ENCODE measurements at places on chromosomes 11 and 22.

DNA sequence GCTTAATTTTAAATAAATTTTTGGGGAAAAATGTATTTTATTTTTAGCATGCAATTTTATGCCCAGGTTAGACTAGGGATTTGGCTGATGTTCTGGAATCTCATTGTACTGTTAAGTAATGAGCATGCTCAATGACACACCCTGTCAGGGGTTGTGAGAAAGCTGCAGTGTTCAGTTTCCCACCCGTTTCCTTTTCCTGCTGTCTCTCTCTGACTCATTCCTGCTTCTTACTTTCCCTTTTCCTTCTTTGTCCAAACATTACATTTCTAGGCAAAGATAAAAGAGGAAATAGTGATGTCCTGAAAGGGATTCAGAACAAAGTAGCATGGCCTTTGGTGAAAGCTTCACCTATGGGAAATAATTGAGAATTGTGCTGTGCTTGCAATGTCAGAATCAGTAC lies 22.7 kb downstream of the OOSP3 start:
- no peak for DNase-seq

DNA sequence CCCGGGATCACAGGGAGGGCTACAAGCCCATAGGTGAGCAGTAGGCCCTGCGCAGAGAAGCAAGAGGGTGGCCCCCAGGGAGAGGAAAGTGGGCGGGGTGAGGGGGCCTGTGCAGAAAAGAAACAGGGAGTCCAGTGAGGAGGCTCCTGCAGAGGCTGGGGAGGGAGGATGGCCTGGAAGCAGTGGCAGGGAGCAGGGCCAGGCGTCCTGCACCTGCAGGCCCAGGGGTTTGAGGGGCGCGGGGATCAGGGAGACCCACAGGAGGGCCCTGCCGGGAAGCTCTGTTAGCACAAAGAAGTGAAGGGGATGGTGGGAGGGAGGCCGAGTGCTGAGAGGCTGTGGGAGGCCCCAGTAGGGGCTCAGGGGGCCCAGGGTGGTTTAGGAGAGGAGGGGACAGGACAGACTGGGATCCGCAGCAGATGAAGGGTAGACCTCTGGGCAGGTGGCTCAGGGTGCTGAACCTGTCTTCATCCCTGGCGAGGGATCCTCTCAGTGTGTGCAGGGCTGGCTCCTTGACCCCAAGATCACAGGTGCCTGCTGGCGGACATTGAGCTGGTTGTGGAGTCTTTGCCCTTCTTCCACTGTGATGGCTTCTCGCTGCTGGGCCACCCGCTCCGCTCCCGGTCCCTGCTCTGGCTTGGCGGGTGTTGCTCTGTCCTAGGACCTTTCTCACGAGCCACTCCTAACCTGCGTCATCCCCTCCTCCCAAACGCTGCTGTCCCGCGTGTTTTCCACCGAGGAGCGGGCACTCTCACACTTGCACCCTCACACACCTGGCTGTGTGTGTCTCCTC lies 31.8 kb upstream of the CELSR1 start:
- no peak for DNase-seq

DNA sequence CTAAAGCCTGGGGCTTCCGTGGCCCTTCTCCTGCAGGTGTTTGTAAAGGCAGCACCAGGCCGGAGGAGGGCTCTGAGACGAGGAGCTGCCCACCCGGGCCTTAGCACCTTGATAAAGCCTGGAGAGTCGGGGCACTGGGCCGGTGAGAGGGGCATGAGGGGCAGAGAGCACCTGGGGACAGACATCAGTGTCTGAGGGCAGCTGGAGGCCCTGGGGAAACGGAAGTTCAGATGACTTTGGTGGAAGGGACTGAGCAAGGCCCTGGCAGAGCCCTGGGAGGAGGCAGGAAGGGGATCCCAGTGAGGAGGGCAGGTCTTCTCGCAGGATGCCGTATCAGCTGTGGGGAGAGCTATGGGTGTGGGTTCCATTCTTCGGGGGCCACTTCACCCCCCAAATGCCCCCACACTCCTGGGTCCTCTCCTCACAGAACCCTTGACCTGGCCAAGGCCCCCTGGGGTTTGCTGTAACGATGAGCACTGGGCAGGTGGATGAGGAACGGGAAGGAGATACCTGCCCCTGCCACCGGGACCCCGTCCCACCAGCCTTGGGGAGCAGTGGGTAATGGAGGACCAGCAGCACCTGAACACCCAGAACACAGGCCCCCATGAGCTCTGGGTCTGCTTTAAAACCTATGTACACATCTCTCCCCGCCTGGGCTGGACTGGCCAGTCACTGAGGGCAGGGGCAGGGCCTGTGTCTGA lies 7.4 kb downstream of the C1QTNF6 start:
- DNase-seq = no peak

DNA sequence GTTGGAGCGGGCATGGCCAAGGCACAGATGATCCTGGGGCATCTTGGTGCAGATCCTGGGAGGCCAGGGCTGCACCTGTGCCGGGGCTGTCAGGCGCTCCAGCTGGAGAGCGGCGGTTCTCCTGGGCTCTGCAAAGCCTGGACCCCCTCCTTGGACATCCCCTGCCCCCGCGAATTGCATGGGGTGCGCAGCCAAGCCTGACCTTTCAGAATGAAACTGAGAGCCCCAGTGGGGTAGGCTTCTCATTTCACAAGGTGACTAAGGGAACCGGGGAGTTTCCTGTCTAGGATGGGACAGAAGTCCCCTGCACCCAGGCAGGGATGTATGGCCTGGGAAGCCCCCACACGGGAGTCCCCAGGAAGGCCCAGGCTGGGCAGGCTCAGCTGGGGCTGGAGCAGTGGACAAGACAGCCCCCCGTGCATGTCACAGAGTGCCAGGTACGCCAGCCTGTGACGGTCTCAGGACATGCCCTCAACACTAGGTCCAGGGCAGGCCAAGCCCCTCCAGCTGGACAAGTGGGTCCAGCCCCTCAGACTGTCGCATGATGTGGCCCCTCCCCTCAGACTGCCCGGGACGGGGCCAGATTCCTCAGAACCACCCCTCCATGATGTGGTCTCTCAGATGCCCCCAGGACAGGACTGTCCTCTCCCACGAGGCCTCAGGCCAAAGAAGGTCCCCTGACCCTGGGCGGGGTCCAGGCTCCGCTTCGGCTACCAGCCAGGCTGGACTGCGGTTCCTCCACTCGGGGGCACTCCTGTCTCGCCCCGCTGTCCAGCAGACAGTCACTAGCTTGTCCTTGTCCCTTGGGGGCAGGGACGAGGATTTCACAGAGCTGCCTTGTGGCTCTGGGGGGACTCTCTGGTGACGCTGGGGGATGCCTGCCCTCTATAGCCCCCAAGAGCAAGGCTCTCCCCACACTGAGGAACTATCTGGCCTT lies 2.3 kb downstream of the LSP1 start:
- DNase-seq = no peak

DNA sequence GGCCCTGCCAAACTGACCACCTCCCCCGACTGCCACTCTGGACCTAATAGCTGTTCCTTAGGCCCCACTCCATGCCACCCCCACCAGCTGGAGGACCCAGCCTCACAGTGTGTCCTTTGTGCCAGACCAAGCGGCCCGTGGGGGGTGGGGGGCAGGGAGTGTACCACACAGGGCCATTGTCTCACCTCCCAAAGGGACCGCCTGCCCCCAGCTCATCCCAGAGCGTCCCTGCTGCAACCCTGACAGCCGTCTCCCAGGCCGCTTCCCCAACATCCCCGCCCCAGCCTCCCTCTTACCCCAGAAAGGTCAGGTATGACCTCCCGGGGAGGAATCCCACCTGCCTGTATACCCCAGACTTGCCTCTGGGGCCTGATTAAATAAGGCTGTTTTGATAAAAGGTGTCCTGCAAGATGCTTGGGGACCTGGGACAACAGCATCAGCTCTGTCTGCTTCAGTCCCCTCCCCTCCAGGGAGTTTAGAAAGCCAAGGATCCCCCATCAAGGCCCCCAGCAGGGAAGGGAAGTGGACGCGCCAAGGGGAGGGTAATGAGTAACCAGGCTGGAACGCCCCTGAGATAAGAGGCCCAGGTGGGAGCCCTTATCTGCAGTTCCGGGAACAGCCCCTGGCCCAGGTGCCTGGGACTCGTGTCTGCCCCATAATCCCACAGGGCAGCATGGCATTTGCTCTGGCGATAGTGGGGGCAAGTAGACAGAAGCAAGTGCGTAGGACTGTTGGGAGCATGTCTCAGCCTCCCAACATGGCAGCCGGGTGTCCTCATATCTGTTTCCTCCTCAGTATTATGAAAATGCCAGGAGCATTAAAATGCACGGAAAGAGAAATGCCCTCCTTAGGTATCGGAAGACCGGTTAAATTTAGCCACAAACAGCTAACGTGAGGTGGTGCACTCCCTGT lies 9.0 kb downstream of the CDC42EP1 start:
- DNase-seq = no peak

GRCh38 chr11:33040033-33040861 lies 875 bp downstream of the TCP11L1 start:
- peak; percentile 34 for DNase-seq

GRCh38 chr11:105548359-105548758 lies 61.5 kb upstream of the GRIA4 start:
- DNase-seq = no peak

DNA sequence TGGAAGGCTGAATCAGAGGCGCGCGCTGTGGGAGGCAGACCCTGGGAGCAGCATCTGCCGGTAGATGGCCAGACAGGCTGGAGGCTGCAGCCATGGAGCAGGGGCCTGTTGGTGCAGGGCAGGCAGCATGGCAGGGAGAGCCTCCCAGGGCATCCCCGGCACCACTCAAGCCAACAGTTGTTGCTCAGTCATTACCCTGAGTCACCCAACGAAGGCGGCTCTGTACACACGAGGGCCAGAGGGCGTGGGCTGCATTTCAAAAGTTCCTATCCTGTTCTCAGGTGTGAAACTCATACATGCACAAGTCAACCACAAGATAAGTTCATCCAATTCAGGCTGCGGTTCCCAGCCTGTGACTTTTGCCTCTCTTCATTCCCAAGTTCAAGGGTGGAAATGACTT lies 2.6 kb downstream of the ANO1 start:
- DNase-seq = no peak

GRCh38 chr11:105371311-105371710 lies 231.7 kb upstream of the CARD18 start:
- no peak for DNase-seq

DNA sequence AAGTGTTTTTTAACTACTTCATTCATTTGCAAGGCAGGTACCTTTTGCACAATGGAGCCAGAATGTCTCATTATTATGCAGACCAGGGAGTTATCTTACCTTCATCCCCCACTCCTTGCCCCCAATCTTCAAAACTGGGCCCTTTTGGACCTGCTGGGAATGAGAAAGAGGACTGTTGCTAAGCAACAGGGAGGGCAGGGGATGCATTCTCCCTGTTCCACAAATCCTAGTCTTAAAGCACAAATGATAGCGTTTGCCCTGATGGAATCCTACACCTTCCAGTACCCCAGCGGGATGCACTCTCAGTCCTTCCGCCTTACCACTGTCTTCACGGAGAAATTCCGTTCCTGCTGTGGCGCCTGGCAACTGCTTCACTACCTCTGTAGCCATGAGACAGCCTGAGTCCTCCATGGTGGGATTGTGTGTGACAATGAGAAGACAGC lies 4.1 kb upstream of the KCNJ1 start:
- no peak for DNase-seq
